Activated T-cell treated with anti-CD3 and anti-CD28 coated beads, Interleukin-2, amount 50 U/mL, for 4 hours (primary cell): ENCODE measurements at places on chromosomes 1 and 21. TPM values are rescaled to one million over a fixed set of nuclear protein-coding genes. Genes with fewer than 3 reads are reported as not detected.

- DNase-seq, result no peak
These were observed 14.8 kb upstream of the ZNF669 start for GRCh38 chr1:247118946-247119446.

GRCh38 chr1:62316135-62316534 is 3.1 kb downstream of the KANK4 start:
- no peak for DNase-seq

DNA sequence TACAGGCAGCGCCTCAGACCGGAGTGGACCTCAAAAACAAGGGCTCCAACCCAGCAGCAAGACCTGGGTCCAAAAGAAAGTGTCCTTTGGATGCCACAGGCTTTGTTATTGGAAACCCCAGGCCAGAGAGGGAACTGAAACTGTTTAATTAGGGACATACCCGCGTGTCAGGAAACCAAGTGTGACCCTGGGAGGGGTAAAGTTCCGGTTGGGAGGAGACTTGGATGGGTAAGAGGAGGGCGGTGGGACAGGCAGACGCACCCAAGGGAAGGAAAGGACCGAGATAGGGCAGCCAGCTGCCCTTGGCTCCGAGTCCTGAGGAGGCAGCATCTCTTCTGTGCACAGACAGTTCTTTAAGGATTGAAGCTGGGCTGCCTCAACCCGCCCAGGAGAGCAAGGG is 71.4 kb downstream of the CDC7 start:
- no peak for DNase-seq

- no peak for DNase-seq
These were observed 82.9 kb downstream of the HLX start for GRCh38 chr1:220962031-220962751.

GRCh38 chr1:61082311-61083012 is at the start of gene NFIA:
TSS of gene NFIA (plus strand) at chr1:61082561.
- peak; percentile 10 for DNase-seq

DNA sequence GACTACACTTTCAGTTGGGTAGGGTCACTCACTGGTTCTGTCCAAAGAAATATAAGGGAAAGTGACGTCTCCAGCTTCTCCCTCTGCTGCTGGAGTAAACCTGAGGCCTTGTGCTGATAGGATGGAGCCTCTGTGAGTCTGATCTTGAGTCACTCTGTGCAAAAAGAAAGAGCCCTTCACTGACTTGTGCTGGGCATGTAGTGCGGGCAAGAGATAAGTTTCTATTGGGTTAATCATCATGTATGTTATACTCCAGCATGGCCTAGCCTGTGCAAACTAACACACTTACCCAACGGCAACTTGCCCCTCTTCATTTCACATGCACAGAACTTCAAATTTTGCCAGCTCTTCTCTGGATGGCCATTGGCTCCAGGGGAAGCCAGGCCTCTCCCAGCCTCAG is 118.5 kb upstream of the LMO4 start:
- DNase-seq, result no peak

- DNase-seq, result no peak
These were observed 17.2 kb downstream of the CFAP410 start for GRCh38 chr21:44321846-44322450.

- no peak for DNase-seq
These were observed 234.5 kb upstream of the NEGR1 start for GRCh38 chr1:72516826-72517225.

The MPL gene
- total RNA-seq, result not detected

The CCDC27 gene
- total RNA-seq, result not detected

- DNase-seq, result no peak
These were observed 92.0 kb downstream of the STUM start for GRCh38 chr1:226640321-226641136.

The RNASEL gene
- 2.0 TPM for total RNA-seq

DNA sequence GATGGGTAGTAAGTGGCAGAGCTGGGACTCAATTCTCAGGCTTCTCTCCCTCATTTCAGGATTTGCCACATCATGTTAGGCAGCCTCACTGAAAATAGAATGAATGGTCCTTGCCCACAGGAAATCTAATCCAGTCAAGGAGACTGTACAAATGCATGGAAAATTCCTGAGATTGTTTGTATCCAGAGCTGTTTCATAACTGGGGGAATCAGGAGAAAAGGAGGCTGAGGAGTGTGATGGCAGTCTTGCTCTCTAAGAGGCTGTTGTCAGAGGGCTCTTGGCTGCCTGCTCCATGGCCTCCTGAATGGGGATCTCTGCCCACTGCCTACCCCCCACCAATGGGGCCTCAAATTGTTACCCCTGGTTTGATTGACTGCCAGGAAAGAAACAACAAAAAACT is 141.9 kb upstream of the TNR start:
- no peak for DNase-seq

- DNase-seq, result no peak
These were observed 49.6 kb downstream of the WDR64 start for GRCh38 chr1:241701483-241702295.

DNA sequence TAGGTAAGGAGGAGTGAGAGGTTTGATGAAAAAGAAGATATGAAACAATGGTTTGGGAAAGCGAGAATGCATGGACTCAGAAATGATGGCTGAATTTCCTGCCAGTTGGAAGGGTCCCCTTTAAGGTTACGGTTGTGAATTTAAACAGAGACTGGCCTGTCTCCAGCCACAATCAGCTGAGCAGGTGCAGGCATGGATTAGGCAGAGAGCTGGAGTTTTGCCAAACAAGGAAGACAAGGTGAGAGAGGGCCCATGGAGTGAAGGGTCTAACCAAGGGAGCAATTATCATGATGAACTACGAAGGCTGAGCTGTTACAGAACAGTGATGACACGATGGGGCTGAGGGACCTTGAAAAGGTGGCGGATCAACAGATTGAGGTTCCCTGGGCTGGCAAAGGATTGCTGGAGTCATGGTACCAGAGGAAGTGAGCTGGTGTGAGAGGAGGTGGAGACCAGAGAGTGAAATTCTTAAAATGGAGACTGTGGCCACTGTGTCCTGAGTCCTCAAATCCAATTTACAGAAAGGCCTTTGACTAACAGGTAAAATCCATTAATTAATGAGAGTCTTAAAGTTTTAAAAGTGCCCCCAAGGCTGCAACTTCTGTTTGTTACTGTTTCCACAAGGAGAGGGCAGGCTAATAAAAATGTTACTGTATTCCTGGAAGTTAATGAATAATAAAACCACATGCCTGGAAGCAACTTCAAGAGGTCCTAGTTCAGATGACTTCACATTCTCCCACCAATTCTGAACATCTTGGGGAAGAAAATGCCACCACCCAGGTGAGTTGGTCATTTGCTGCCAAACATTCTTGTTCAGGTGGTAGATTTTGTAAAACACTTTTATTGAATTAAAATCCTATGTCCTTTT is 41.5 kb downstream of the LHX9 start:
- no peak for DNase-seq

DNA sequence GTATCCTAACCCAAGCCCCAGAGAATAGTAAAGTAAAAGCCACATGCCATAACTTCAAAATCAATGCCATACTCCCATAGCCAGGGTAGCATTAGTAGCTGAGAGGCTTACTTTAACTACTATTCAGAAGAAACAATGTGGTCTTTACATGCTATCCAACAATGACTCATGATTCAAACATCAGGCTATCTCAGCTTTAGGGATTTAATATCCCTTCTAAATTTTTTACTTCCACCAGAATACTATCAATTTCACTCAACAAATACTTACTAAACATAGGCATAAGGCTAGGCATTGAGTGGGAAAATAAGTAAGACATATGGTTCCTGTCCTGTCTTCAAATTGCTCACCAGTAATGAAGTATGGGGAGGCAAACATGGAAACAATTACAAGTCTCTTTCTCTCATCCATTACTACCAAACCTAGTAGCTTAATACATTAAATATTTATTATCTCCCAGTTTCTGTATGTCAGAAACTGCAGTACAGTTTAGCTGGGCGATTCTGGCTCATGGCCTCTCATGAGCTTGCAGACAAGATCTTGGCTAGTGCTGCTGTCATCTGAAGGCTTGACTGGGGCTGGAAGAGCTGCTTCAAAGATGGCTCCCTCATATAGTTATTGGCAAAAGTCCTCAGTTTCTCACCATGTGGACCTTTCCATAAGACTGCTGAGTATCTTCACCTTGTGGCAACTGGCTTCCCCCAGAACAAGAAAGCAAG is 30.7 kb downstream of the EVI5 start:
- DNase-seq, result no peak

The VWA5B1 gene
- not detected for total RNA-seq

GRCh38 chr1:37755951-37756560 is 8.9 kb downstream of the EPHA10 start:
- no peak for DNase-seq

DNA sequence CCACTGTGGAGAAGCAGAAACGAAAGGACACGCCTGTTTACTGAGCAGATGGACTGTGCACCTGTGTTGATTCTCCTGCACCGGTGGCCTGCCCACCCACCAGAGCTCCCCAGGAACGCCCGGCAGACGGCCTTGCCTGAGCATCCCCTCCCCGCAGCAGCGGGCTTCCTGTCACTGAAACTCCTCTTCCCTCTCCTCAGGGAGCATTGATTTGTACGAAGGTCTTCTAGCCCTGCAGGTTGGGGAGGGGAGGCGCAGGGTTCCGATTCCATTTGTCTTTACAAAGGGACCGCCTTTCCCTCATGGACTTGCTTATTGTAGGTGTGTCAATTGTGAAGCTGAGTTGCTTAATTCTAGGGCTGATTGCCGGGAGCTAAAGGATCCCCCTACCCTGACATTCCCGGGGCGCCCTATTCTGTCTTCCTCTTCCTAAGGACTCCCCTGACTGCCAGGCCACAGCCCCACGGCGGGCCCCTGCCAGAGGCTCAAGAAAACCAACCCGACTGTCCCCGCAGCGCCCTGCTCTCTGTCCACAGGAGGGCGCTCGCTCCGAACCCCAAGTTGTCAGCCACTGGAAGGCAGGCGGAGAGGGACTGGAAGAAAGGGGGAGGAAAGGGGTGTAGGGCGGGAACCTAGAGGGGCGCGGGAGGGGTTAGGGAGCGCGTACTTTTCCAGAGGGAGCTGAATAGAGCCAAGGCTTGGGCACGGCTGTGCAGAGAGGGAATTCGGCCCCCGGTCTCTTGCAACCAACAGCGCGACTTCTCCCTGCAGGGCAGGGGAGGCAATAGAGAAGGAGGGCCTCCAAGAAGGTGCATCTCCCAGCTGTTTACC is 2.8 kb downstream of the S100A6 start:
- peak; percentile 73 for DNase-seq

DNA sequence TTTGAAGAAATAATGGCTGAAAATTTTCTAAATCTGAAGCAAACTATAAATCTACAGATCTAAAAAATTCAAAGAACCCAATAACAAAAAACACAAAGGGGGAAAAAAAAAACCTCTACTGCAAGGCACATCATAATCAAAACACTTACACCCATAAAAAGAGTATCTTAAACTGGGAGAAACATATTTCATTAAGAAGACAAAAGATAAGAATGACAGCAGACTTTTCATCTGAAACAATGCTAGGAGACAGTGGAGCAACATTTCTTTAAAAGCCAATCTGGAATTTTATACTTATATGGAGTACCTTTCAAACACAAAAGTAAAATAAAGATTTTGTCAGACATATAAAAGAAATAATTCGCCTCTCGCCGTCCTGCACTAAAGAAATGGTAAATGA is 49.1 kb downstream of the COP1 start:
- no peak for DNase-seq

The SMIM1 gene
- 1.9 TPM for total RNA-seq

GRCh38 chr21:26032263-26032662 is 138.3 kb downstream of the APP start:
- no peak for DNase-seq

GRCh38 chr1:206479183-206480125 is 9.2 kb downstream of the IKBKE start:
- peak; percentile 67 for DNase-seq

The EFNA1 gene
- 0.30 TPM for total RNA-seq

The CR1L gene
- not detected for total RNA-seq

The GSTM5 gene
- total RNA-seq, result 0.05 TPM

DNA sequence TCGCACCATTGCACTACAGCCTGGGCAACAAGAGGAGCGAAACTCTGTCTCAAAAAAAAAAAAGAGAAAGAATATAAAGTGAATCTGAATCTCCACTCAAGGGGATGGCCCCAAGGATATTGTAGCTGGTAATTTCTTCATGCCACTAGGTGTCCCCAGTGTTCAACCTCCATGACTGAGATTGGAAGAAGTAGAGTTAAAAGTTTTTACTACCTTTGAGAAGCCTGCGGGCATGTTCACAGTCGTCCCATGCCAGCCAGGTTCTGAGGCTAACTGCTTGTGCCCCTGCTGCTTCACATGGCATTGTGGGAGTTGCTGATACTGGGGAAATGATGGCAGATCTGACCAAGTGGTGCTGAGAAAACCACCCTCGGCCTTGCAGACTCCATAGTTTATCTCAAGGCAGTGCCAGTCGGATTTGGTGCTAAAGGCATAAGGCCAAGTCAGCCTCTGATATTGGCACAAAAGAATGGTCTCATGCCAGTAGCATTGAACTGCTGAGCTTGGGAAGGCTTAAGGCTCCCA is 10.8 kb upstream of the SHISA4 start:
- no peak for DNase-seq

DNA sequence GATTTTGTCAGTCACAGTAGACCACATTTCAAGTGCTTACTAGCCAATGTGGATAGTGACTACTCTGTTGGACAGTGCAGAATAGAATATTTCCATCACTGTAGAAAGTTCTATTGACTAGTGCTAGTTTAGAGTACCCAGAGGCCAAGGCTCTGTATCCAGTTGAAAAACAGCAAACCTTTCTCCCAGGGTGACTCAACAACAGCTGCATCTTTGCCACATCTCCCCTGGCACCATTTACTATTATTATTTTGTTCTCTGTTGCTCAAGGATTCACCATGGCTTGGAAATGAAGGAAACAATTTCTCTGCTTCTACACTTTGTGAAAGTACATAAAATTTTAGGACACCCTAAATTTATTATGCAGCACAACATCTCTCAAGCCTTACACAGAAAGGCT is 85.3 kb upstream of the WDR26 start:
- no peak for DNase-seq
